Stimulated activated naive CD4-positive, alpha-beta T cell (primary cell): ENCODE measurements at places on chromosomes 5 and 9.

DNA sequence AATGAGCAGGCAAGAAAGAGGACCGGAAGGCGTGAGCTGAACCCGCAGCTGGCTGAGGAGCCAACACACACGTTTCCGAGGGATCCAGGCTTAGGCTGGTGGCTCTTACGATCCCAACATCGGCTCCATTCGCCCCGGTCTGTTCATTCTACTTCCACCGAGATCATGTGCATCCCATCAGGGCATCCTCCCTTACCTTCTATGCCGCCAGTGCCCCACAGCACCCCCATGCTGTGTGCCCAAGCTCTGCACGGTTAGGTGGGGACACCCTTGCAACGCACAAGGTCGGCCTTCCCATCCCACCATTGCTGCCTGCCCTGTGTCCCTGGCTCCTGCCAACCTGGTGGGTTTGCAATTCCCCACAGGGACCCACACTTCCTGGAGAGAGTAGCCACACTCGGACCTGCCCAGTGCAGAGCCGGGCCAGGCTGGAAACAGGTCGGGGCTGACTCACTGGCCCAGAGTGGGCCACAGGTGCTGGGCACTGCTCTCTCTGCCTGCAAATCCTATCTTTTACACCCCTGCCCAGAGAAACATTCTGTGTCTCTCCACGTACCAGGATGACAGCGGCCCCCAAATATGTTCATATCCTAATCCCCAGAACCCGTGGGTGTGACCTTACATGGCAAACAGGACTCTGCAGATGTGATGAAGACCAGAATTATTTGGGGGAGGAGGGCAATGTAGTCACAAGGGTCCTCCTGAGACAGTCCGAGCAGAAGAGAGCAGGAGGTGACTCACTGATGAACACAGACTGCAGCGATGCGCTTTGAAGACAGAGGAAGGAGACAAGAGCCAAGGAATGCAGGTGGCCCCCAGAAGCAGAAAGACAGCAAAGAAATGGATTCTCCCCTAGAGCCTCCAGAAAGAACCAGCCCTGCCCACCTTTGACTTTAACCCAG is 182.2 kb downstream of the AUH start:
- DNase-seq: no peak

- no peak for DNase-seq
Measured at GRCh38 chr5:103668281-103668680, 105.7 kb upstream of the NUDT12 start.

- no peak for DNase-seq
Measured at GRCh38 chr9:69213647-69214046, 39.6 kb downstream of the TJP2 start.

- no peak for DNase-seq
Measured at GRCh38 chr5:123478546-123478945, 33.4 kb upstream of the CSNK1G3 start.
